NCI-H187 (cell line): ENCODE measurements at places on chromosomes 6 and 20.

- DNase-seq, result no peak
Measured at GRCh38 chr6:132812756-132813172, 1.6 kb upstream of the RPS12 start.

- DNase-seq, result no peak
Measured at GRCh38 chr6:51788121-51788520, 299.3 kb downstream of the PKHD1 start.

DNA sequence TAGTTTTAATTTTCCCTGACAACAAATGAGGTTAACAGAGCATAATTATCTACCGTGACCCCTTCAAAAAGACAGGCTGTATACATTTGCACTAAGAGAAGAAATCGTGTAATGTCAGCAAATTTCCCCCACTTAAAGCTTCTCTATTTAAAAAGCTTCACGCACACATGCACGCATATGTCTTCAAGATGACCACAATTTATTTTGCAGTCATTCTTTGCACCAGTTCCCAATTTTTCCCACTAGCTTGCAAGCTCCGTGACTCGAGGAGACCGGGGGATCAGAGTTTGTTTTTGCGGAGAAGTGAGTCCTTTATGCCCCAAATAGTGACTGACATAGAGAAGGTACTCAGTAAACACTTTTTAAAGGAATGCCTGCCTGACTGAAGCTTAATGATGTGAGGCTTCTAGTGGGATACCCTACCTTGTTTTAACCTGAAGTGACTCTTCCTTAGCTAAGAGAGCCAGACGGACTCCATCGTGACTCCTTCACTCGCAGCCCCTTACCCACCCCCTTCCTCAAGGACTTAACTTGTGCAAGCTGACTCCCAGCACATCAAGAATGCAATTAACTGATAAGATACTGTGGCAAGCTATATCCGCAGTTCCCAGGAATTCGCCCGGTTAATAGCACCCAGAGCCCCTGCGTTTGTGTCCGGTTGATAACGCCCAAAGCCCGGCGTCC, 9.3 kb upstream of the NQO2 start:
- no peak for DNase-seq

GRCh38 chr6:73180076-73180738, 45.1 kb downstream of the KHDC1L start:
- no peak for DNase-seq

GRCh38 chr6:135002974-135003703, 51.5 kb downstream of the HBS1L start:
- DNase-seq, result no peak

DNA sequence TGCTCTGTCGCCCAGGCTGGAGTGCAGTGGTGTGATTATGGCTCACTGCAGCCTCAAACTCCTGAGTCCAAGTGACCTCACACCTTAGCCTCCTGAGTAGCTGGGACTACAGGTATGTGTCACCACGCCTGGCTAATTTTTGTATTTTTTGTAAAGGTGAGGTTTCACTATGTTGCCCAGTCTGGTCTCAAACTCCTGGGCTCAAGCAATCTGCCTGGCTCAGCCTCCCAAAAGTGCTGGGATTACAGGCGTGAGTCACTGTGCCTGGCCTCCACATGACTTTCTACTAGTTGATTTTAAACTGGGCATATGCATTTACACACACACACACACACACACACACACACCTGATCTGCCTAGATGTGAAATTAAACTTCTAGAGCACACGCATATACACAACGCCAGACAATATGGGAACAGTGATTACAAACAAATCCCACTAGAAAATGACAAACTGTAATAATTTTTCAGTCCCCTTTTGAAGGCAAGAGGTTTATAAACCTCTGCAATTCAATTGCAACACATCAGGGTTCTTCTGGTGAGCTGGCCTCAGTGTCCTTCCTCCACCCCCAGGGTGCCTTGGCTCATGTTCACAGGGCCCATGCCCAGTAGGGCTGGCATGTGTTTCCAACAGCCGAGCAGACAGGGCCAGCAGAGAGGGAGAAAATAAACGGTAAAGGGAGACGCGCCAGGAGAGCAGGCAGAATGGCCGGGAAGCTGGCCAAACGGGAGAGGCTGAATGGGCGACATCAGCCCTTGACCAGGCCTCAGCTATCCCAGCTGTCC, 31.2 kb downstream of the PARD6B start:
- no peak for DNase-seq

DNA sequence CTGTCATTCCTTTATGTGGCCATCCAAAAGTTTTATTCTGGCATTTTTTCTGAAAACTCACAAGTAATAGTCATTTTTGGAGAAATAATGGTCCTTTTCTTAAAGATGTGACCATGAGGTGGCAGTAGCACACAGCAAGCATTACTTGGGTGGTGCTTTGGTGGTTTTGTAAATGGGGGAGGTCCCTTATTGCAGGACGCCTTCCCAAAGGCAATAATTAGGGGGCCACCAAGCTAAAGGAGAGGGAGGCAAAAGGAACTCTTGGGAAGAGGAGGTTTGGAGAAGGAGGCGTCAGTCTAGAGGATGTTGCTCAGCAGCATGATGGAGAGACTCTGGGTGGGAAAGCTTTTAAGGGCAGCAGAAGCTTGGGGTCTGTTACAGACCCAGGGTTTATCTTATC, 422.6 kb upstream of the MMS22L start:
- DNase-seq, result no peak

DNA sequence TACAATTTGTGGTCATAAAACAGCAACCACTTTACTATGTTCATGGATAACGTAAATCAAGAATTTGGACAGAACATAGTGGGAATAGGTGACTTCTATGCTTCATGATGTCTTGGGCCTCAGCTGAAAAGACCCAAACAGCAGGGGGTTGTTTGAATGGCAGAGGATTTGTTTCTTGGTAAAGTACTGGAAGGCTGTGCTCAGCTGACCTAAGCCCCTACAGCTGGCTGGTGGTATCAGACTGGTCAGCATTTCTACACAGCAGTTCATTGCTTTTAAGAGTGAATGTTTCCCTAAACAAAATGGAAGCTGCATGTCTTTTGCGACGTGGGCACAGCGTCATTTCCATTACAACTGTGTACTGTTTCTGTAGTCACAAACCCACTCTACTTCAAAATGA, 148.5 kb upstream of the DEFB112 start:
- no peak for DNase-seq

DNA sequence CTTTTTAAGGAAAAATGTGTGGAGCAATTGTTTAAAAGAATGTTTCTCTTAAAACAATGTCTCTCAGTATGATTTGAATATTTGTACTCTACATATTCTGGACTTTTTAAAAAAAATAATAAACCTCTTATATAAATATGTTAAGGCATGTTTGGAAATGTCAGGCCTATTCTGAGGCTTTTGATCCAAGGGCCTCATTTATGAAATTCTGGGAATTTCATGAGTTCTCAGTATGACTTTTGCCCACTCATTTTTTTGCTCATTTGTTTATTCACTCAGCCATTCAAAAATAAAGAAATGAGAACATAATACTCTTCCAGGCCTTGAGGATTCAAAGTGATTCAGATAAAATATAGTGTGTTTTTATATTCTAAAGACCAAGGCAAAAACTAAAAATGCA, 60.4 kb downstream of the DOK5 start:
- no peak for DNase-seq

DNA sequence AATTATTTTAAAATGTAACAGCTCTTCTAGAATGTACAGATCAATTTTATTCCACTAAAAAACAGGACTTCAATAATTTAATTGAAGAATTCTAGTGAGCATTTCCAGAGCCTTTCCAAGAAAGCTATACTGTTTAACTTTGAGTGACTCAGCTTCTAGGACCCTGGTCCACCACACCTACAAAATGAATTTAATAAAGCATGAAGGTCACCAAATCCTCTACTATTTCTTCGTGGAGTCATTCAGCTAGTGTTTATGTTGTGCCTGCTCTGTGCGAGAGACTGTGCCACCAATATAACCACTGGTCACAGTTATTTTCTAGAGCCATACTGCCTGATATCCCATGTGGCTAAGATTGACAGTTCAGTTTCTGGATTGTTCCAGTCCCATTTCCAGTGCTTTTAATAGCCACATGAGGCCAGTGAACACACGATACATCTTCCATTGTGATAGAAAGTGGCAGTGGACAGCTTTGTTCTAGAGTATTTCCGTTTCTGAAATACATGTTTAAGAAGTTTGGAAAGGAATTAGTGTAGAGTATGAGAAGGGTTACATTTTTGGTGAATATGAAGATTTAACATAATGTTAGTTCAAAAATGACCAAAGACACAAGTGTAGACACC, 160.7 kb downstream of the MTHFD1L start:
- DNase-seq, result no peak

GRCh38 chr6:157292202-157292601, 31.1 kb downstream of the TMEM242 start:
- no peak for DNase-seq

GRCh38 chr6:39576556-39577303, 148.5 kb downstream of the KIF6 start:
- no peak for DNase-seq

- DNase-seq, result no peak
Measured at GRCh38 chr20:38445901-38446425, 10.8 kb upstream of the SNHG17 start.

- no peak for DNase-seq
Measured at GRCh38 chr6:142413111-142413510, 111.3 kb downstream of the ADGRG6 start.

DNA sequence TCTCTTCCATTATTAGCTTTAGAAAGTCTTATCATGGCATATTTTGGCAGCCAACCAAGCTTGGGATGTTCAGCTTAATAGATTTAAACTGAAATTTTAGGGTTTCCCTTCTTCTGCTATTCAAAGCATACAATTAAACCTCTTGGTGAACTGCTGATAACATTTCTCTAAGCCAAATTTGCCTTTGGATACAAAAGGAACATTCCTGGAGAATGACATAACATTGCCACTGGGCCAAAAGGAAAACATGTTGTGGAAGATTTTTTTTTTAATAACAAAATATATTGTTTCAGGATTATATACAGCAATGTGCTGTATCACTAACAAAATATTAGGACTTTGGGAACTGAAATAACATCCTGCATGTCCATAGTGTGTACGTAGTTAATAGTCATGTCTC, 215.1 kb upstream of the TBX18 start:
- DNase-seq, result no peak

GRCh38 chr6:25381077-25381476, 101.9 kb downstream of the CARMIL1 start:
- DNase-seq, result no peak

DNA sequence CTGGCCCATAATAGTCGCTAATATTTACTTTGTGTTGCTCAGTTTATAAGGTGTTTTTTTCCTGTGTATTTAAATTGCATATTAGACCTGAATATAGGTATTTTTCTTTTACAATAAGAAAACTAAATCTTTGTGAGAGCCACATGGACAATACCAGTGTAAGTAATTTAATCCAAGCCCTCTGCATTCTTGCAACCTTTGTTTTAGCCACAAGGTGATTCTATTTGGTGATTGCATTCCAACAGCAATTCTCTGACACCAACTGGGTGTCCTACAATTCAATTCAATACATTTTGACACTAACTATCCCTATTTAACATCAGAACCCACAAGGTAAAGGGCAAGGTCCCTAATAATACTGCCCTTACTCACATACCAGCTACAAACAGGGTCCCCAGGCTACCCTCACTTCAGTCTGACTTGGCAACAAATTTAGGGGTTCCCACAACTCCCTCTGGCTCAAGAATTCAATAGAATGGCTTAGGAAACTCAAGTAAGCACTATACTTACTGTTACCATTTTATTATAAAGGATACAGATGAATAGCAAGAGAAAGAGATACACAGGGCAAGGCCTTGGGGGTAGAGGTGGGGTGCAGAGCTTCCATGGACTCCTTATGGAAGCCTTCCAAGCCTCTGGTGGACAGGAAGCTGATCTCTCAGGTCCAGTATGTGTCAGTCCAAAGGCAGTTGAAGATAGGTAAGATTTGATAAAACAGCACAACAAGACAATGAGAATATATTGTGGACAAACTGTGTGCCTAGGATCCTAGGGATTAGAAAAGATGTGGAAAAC, 169.3 kb downstream of the CD83 start:
- DNase-seq, result no peak

- no peak for DNase-seq
Measured at GRCh38 chr6:142289687-142290086, 12.1 kb upstream of the ADGRG6 start.

DNA sequence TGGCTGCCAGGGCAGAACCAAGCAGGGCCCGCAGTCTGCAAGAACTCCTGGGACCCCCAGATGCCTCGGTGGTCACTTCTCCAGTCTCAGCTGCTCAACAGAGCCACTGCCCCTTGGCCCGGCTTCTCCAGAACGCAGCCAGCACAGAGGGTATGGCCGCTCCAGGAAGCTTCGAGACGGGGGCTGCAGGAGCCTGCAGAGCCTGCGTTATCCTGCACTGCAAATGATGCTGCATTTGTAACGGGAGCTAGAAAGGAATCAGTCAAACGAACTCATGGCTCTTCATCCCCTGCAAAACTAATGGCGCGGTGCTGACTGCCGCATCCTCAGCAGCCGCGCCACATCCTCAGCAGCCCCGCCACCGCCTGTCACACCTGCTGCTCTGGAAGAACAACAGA, 254.9 kb downstream of the TAF4 start:
- DNase-seq, result no peak

DNA sequence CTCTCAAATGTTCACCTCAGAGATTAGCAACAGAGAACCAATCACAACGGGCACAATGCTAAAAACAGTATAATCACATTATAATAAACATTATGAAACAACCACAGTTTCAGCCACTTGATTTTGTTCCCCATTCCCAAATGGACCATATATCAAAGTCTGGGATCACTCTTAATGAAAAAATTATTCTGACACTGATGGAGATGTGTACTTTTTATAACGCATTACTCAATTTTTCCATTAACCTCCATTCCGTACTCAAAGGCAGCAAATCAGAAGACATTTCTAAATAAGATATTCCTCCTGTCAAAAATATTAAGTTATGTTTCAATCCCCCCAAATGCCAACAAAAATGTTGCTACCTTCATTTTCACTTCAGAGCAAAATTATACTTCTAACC, 2.8 kb downstream of the CPNE1 start:
- DNase-seq, result no peak

DNA sequence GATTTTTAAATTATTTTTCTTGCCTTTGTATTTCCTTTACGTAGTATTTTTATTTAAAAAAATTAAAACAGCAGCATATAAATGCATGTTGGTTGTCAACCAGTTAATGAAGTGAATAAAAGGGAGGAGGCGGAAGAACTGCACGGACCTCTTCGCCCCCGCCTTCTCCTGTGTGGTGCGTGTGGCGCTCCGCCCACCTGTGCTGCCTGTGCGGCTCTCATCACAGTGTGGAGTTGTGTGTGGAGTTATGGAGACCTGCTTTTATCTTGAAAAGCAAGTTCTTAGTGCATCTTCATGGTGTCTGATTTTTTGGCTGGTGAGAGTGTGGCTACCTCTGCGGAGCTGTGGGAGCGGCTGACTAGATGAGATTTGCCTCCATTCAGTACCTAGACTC, 58.4 kb downstream of the PTPN1 start:
- no peak for DNase-seq
